Stimulated activated CD8-positive, alpha-beta memory T cell treated with anti-CD3 and anti-CD28 coated beads, Interleukin-4, amount 100 ng/mL, for 4 hours (primary cell): ENCODE measurements at places on chromosomes 5 and 9.

GRCh38 chr5:74608736-74609601, 31.6 kb downstream of the ENC1 start:
- no peak for DNase-seq

DNA sequence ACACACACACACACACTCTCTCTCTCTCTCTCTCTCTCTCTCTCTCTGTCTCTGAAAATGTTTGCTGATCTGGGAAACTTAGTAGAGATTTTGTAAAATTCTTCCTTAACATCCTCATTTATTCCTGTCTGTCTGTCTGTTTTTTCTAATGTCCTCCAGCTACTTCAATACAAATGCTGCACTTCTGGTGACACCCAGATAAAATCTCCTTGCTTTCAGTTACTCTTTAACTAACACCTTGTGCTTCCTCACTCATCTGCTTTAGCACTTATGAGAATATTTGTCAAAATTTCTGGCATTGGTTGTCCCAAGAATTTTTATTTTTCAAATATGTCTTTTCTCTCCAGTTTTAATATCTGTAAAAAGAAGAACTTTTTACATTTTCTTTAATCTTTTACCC, 35.0 kb upstream of the ARRDC3 start:
- DNase-seq, result no peak

- no peak for DNase-seq
Measured at GRCh38 chr9:92057226-92057625, 58.0 kb downstream of the SPTLC1 start.

GRCh38 chr5:144484124-144484897, 313.6 kb downstream of the KCTD16 start:
- no peak for DNase-seq

DNA sequence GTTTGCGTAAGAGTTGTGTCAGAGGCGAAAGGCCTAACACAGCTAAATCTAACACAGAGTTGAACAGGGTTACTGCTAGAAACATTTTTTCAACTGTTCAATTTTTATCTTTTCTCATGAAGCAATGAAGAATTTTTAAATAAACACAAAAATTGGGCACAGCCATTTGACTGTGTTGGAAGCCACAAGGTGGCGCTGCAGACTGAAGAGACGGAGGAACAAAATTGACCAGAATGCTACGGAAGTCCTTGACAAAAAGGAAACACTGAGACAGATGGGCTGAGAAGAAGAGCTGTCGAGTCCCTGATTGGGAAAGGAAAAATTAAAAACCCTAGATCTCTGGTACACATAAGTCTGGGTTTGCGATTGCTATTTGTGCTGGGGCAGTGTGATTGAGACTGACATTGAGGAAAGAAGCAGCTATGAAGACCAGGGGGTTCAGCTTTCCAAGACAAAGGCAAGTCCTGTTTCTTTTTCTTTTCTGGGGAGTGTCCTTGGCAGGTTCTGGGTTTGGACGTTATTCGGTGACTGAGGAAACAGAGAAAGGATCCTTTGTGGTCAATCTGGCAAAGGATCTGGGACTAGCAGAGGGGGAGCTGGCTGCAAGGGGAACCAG, at the start of gene PCDHB9:
TSS of gene PCDHB9 (plus strand) at position 265 of the 616 bp plus-strand sequence. CDS start at position 423, 158 bp downstream.
- no peak for DNase-seq

- DNase-seq, result no peak
Measured at GRCh38 chr9:124932333-124932732, 8.6 kb downstream of the GOLGA1 start.

DNA sequence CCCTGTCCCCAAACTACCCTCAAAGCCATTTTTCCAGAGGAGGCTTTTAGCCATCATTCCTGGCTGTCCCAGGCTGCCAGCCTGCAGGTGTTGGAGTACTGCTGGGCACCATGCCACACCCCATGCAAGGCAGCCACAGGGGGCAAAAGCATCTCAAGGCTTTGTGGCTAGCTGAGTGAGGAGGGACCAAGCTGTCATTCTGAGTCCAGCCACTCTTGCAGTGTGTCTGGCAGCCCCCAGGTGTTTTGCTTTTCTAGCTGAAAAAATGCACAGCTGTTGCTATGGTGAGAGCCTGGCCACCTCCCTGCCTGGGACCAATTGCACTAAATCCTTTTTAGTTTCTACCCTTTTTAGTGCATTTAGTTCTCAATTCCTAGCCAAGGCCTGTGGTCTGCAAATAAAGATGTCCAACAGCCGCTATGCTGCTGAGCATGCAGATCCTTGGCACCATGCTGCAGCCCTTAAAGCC, 50.4 kb upstream of the PTGS1 start:
- DNase-seq, result no peak

- DNase-seq, result peak; percentile 56
Measured at GRCh38 chr5:177357459-177358351, at the start of gene RGS14. Gene RGS14 (plus strand): TSS chr5:177357924. CDS start chr5:177358025, 101 bp downstream.

DNA sequence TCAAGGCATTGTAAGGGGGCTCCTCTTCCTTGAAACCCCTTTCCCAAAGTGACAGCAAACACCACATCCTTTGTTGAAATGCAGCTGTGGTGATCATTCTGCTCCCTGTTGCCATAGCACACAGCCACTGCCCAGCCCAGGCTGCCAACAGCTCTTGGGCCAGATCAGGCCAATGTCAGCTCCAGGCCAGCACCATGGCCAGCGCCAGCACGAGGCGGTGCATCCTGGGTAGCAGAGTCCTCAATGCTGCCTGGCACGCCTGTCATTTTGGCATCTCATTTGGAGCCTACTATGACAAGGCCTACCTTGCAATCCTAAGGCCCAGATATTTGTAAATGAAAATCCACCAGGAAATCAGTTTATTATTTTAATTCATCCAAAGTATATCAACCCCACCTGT, 390.6 kb downstream of the DNAH5 start:
- no peak for DNase-seq

- no peak for DNase-seq
Measured at GRCh38 chr5:4189317-4189716, 593.7 kb downstream of the IRX1 start.

GRCh38 chr9:111833941-111834340, 39.2 kb upstream of the SHOC1 start:
- DNase-seq, result no peak

DNA sequence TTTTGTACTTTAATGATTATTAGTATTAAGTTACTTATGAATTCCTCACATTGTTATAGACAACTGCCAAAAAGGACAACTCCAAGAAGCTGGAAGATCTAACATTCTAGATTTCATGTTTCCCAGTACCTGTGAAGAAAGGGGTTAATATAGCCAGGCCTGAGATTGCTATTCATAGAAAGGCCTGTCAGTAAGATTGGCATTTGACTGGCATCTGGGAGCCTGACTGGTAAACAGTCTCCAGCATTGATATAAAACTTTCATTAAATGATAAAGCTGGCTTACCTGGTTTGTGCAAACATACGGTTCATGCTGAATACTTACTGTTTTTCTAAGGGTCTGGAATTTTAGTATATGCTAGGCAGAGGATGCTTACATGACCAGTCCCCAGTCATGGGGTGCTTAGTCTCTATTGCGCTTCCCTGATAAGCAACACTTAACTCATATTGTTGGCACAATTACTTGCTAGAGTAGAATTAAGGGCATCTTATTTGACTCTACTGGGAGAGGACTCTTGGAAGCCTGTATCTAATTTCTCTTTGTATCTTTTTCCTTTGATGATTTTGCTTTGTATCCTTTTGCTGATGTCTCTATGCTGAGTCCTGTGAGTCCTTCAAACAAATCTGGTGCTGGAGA, 340.4 kb upstream of the SEMA6A start:
- no peak for DNase-seq

GRCh38 chr5:69522035-69522434, 29.4 kb downstream of the OCLN start:
- no peak for DNase-seq

GRCh38 chr9:126454795-126455194, 128.2 kb downstream of the MVB12B start:
- no peak for DNase-seq

GRCh38 chr9:99732715-99733114, 89.0 kb upstream of the NR4A3 start:
- no peak for DNase-seq

- DNase-seq, result no peak
Measured at GRCh38 chr5:178361657-178362445, 129.2 kb upstream of the PHYKPL start.

GRCh38 chr9:29806937-29807618, 2233.8 kb upstream of the C9orf72 start:
- DNase-seq, result no peak

DNA sequence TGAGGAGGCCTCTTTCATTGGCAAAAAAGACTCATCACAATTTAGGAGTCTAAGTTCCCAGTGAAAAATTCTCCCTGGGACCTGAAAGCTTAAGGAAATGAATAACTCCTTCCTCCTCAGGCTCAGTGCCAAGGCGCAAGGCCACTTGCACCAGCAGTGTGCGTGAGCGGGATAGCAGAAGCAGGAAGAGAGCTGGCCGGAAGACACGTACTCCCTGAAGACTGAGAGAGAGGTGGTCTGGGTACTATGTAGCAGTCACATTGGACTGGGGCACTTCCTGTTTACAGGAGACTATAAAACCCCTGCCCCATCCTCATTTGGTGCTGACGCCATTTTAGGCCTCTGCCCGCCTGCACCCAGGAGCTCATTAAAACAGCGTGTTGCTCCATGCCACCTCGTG, 66.3 kb upstream of the IL33 start:
- DNase-seq, result no peak

GRCh38 chr5:1058083-1058945, 49.7 kb downstream of the NKD2 start:
- no peak for DNase-seq

DNA sequence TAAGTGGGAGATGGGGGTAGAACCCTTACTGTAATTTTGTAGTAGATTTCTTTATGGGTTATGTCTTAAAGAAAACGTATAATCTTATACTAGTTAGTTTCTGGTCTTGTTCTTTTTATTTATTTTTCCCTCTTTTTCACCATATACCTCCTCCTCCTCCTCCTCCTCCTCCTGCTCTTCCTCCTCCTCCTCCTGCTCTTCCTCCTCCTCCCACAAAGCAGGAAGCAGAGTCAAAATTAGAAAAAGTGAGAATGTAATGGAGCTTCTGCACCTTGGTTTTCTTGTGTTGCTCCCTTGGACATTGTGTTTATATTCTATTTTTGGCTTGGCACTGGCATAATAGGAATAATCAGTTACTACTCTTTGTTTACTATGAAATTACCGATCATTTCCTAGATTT, 4.5 kb downstream of the MACIR start:
- no peak for DNase-seq

DNA sequence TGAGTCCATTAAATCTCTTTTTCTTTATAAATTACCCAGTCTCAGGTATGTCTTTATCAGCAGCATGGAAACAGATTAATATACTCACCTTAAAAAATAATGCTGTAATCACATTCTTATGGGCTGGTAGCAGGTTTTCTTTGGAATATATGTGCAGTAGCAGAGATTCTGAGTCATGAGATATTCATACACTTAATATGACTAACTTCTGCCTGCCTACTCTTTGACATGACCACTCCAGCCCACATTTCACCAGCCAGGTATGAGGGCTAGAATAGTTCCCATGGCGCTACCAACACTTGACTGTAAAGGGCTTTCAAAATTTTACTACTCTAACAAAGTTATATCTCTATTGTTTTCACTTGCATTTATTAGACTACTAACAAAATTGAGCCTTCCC, 74.1 kb upstream of the GHR start:
- DNase-seq, result no peak

GRCh38 chr9:114005371-114006154, 72.5 kb downstream of the AMBP start:
- DNase-seq, result no peak

- DNase-seq, result no peak
Measured at GRCh38 chr9:120465685-120466407, 114.1 kb downstream of the CDK5RAP2 start.
